Type B pancreatic cell (in vitro differentiated cells): ENCODE measurements at places on chromosomes 7 and 10.

DNA sequence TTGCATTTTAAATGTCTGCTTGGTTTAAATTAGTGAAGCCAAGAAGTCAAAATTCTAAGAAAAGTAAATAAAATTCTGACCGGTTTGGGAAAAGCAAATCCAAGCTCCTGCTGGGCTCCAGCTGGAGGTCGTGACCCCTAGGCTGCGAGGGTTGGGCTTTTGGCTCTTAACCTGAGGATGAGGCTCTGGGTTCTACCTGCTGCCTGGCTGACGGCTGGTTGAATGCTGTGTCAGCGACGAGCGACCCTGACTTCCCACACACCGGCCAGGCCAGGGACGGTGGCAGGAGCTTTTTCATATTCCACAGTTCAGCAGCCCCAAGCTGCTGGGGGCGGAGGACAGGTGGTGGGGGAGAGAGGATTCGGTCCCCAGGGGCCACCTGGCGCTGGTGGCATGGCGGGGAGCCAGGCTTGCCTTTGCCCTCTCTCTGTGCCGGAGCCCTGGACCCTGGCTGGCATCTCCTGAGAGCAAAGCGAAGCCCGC is 843 bp upstream of the PLPP4 start:
- DNase-seq = no peak

DNA sequence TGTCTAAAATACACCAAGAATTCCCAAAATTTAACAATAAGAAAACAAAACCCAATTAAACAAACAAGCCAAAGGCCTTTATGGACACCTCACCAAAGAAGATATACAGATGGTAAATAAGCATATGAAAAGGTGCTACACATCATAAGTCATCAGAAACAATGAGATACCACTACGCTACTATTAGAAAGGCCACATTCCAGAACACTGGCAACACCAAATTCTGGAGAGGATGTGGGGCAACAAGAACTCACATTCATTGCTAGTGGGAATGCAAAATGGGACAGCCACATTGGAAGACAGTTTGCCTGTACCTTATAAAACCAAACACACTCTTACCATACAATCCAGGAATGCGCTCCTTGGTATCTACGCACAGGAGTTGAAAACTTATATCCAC is 291.4 kb downstream of the TNS3 start:
- no peak for DNase-seq

- DNase-seq = no peak
Observed at GRCh38 chr10:4647109-4647785, 178.8 kb upstream of the AKR1E2 start.

GRCh38 chr10:49592726-49593563 is 17.2 kb upstream of the SLC18A3 start:
- DNase-seq = no peak

DNA sequence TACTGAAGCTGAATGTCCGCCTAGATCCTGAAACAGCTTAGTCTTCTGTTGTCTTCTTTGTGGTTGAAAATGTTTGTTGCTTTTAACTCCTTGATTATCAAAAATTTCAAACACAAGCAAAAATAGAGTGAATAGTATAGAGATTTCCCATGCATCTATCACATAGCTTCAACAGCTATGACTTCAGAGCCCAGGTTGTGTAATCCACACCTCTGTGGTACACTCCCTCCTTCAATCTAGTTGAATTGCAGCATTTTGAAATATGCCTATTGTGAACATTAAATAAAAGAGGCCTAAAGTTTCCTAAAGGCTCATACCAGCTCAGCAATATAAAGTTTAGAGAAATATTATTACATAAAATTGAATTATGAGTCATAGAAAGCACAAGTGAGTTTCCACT is 204.7 kb upstream of the HDAC9 start:
- no peak for DNase-seq
